ENCODE measurements at places on chromosomes 4 and X.

- no peak for DNase-seq
These were observed 740.6 kb upstream of the TENM3 start for GRCh38 chr4:181502611-181503010.

DNA sequence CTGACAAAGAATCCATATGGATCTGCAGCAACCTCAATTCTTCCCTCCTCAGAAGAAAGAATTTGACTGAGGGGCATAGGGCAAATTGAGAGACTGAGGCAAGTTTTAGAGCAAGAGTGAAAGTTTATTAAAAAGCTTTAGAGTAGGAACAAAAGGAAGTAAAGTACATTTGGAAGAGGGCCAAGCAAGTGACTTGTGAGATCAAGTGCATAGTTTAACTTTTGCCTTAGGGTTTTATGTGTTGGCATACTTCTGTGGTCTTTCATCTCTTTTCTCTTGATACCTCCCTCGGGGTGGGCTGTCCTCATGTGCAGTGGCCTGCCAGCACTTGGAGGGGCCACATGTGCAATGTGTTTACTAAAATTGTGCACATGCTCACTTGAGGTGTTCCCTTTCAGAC lies 98.0 kb upstream of the MAGEB16 start:
- DNase-seq: no peak

GRCh38 chrX:53656845-53657244 lies 29.7 kb downstream of the HUWE1 start:
- DNase-seq: no peak

GRCh38 chrX:132146456-132146855 lies 18.6 kb upstream of the FRMD7 start:
- no peak for DNase-seq

- DNase-seq: no peak
These were observed 33.0 kb upstream of the CPLX1 start for GRCh38 chr4:858831-859451.

DNA sequence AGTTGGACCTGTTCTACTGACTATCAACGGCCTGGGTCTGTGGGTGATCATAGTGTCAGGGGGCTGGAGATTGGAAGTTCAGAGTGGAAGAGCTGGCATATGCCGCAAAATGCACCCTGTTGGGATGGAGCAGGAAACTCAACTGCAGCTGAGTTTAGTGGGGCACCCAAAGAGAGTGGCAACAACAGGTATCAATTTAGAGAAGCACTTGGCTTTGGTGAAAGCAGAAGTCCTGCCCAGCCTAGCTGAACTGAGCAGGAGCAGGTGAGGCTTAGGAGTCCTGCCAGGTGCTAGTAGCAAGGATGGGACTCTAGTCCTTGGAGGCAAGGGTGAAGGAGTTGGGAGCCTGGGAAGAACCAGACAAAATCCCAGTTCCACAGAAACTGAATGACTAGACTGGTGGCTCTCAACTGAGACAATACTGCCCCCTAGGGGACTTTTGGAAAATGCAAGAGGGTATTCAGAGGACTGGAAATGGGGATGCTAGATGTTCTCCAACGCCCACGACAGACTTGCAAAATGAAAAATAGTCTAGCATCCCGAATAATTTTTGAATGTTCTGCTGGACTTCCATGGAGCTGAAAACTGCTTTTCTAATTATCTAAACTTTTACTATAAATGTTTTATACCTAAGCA lies 49.4 kb downstream of the RTL9 start:
- DNase-seq: no peak

DNA sequence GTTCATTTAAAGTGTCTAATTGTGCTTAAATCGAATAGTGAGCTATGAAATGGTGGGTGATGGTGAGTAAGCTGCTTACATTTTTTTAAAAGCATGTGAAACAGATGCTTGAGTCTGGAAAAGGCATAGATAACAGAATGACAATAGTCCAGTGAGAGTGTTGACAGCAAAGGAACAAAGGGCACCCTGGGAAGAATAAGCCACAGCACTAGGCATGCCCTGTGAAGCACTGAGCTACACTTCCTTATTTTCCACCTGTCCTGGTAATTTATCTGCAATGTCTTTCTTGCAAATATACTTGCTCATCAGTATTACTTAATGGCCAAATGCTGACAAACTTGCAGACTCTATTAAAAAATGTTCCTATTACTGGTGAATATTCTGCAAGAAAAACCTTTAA lies 168.7 kb downstream of the PRDM5 start:
- no peak for DNase-seq

DNA sequence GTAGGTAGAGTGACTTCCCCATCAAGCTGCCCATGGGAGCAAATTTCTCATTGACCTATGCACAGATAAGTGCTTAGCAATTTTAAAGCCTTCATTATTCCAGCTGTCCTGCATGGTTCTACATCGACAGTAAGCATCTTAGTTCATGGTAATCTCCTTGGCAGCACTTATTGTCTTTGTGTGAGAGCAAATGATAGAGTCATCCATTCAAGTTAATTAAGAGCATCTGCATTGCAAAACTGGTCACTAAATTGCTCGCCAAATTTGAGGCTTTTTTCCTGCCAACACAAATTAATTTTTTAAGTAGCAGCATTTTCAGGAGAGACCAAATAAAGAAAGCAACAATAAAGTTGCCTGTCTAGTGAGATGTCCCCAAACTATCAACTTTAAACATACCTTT lies 76.7 kb downstream of the SH3BGRL start:
- DNase-seq: no peak

- DNase-seq: no peak
These were observed 30.8 kb downstream of the ZNF827 start for GRCh38 chr4:145907812-145908211.

DNA sequence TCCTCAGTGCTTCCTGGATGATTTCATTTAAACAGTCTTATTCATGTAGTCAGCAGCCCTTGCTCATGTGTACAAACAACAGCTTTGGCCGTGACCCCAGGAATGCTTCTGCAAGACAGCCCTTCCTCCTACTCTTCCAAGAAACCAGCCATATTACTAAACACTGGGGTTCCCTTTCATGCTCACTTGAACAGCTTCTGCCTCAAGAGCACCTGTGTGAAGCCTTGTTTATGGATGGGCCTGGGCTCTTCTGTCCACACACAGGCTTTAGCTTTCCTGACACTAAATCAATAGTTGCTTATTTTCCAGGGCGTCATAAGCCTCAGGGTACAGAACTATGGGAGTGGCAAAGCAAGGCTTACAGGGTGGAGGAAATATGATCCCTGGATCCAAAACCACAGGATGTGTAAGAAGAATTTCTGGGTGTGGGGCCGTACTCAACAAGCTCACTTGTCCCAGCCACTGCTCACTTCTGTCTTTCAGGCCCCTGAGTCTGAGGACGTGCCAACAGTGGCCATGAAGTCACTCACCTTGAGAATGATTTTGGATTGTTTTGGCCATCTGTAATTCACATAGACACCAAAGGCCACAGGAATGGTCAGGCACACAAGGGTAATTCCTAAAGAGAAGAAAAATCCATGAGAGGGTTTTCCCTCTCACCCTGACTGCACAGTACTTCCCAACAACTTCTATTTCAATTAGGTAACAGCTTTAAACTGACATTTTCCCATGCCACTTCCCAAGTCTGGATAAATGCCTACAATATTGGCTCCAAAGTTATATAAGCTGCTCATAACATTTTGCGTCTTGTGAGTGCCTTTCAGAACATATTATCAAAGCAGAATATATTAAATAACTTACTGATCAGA lies 17.7 kb downstream of the SLC10A6 start:
- DNase-seq: no peak

DNA sequence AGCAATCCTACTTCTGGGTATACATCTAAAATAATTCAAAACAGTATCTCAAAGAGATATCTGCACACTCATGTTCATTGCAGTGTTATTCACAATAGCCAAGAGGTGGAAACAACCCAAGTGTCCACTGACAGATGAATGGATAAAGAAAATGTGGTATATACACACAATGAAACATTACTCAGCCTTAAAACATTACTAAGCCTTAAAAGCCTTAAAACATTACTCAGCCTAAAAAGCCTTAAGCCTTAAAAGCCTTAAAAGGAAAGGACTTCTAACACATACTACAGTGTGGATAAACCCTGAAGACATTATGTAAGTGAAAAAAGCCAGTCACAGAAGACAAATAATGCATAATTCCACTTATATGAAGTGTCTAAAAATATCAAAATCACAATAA lies 40.3 kb upstream of the TFDP3 start:
- DNase-seq: no peak

DNA sequence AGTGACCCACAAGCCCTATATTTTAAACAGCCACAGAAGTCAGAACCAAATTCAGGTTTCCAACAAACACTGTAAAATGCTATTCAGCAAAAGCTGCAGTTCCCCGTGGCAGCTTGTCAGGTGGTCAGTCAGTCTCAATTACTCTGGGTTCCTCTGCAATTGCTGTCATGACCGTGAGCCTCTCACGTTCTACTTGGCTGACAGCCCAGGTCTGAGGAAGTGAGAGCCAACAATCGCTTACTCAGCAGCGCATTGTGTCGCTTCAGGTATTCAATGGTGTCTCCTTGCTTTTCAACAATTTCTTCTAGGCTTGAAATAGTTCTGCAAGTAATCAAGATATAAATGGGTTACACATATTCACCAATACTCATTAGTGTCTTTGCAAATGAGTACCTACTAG lies 25.8 kb downstream of the TRIM75 start:
- DNase-seq: no peak

DNA sequence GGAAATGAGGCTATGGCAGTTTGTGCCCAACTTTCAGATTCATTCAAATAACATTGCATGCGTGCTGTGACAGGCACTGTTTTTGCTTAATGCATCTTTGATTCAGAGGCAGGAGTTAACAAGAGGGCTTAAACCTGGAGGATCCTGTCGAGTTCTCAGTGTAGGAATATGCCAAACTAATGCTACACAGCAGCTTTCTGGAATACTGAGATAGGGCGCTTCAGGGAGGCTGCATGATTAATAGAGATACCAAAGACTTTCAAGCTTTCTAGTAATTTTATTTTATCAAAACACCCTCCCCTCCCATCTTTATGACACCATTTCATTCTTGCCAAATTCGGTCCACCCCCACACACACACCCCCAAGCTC lies 636 bp upstream of the TIMM8A start:
- no peak for DNase-seq

DNA sequence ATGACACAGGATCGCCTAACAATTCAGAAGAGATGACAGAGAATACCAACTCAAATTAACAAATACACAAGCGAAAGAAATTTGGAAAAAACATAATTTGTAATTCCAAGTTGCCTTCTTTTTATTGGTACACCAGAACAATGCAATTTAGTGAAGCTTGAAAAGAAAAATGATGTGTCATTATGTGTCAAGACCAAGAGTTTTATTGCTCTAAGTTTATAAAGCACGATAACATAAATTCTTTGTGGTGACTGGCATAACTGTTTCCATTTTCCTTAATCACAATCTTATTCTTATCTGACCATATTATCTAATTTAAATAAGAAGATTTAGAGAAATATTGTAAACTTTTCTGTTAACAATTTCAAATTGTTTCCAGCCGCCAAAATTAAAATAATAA lies 273.2 kb upstream of the TECRL start:
- no peak for DNase-seq
